Left lung (tissue), 14 donors: ENCODE measurements at places on chromosomes 11 and 22. TPM values are rescaled to one million over a fixed set of nuclear protein-coding genes. Genes with fewer than 3 reads are reported as not detected.

DNA sequence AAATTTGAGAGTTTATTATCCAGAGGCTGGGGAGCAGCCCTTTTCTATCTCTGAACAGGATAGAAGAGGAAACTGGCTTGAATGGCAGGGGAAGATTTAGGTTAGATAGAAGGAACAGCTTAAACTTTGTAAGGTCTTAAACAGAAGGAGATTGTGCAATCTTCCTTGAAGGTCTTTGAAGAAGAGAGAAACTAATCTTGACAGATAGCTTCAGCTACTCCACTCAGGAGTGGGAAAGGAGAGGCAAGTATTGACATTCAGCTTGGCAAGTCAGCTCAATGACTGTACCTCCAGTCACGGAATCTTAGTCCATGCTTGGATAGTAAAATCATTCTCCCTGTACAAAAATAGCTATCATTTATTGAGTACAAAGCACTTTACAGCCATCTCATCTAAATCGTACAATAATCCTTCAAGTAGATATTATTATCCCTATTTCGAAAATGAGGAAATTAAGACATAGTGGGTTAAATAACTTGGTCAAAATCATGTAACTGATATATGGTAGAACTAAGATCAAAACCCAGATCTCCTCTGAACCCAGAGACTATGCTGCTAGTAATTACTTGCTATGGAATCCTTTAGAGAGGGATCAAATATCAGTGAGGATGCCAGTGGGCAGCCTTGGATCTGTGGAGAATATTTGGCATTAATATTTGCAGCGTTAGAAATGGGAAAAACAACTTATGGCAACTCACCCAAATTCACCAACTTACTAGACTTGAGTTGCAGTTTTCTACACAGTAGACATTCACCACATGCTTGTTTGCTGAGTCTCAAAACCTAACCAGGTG, 14.6 kb downstream of the C11orf97 start:
- DNase-seq, result no peak
- no peak overlapping the region for H3K4me3 ChIP-seq
- no peaks in the 10 kb centered on the region for H3K4me1 ChIP-seq
- no peaks in the 10 kb centered on the region for H3K36me3 ChIP-seq

Gene FOSL1
- total RNA-seq, result 3.4 TPM

DNA sequence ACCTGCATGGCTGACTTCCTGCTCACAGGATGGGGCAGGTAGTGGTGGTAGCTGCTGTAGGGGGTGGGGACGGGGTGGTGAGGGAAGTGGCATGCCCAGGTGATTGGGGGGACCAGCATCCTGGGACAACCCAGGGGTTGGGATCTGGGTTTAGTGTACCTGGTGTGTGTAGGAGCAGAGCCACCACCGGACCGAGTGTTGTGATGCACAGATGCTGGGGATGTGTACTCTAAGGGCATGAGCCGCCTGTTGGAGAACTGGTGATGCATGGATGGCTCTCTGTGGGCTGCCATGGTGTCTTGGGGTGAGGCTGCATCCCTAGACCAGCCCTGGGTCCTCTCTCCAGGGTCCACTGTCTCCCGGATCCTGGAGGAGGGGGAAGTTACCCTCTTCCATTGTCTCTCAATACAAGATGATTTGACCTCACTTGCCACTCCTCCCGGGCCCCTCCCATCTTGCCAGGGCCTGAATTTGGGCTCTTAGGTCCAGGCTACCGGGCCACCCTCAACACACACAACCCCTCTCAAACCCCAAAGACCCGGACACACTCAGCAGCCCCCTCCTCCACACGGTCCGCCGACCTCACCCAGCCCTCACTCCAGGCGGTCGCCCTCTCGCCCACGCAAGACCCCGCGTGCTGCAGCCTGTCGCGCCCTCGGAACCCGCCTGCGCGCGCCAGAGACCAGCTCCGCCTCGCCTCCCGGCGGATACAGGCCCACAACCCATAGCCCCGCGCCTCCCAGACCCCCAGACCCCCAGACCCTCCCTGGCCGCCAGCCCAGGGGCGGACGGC, 619 bp downstream of the LRRC75B start:
- no peak overlapping the region for H3K27ac ChIP-seq
- H3K4me1 ChIP-seq, result peaks cover 6% of the 10 kb centered on the region
- peak overlapping the region; percentile 58 for H3K4me3 ChIP-seq
- no peaks in the 10 kb centered on the region for H3K36me3 ChIP-seq

Gene CD81
- total RNA-seq, result 754 TPM

GRCh38 chr11:78564490-78565467, 9.9 kb downstream of the NARS2 start:
- H3K4me3 ChIP-seq, result no peak overlapping the region
- no peak for DNase-seq
- H3K4me1 ChIP-seq, result peaks cover 40% of the 10 kb centered on the region
- H3K27me3 ChIP-seq, result no peaks in the 10 kb centered on the region
- peaks cover 30% of the 10 kb centered on the region for H3K36me3 ChIP-seq

GRCh38 chr11:123211981-123212380, 16.9 kb upstream of the CLMP start:
- H3K4me1 ChIP-seq, result no peaks in the 10 kb centered on the region
- no peak overlapping the region for H3K27ac ChIP-seq
- no peak overlapping the region for H3K4me3 ChIP-seq
- no peak for DNase-seq
- H3K27me3 ChIP-seq, result no peaks in the 10 kb centered on the region

DNA sequence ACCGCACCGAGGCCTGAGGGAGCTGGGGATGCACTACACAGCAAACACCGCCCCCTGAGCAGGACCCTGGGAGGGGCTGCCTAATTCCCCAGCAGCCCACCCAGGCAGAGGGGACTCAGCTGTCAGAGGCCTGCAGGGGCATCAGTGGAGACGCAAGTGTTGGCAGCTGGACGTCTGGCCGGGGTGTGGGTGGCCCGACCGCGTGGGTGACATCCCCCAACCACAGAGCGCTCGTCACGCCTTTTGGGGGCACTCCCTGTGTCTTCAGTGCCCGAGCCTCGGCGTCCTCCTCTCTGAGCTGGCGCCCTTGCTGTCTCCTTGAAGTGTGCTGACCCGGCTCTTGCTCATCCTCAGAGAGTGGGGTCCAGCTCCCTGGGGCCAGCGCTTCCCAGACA, 150.2 kb downstream of the BRD1 start:
- no peak overlapping the region for H3K27ac ChIP-seq
- no peak for DNase-seq
- H3K4me3 ChIP-seq, result no peak overlapping the region

DNA sequence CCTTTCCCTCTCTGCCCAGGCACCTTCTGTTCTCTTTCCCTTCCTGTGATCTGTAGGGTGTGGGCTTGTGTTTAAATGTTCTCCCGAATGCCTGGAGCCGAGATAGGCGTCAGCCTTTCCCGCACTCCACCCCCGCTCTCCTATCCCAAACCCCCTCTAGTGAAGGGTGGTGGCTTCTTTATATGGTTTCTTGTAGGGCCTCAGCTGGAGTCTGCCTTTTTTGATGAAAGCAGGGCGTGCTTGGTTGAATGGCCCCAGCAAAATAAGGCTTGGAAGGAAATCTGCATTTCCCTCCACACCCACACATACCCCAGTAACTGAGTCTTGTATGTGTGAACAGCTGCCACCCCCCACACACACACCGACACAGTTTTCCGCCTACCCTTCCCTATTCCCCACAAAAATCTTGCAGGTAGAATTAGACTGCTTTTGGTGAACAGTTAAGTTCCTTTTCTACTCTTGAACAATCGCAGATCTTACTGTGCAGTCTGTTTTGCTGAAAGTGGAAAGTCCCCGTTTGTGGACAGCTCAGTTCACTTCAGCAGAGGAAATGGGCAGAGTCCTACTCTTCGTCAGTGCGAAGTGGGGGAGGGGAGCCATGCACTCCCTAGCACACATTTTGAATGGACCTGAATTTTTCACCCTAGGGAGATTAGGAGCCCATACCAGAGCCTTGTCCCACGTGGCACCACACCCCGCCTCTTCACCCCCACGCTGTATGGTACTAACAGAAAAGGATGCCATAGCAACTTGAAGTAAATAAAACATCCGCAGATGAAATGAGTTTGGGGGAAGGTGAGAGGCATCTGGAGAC, 25.5 kb upstream of the GRK2 start:
- peak overlapping the region; percentile 93 for H3K27ac ChIP-seq
- no peaks in the 10 kb centered on the region for H3K27me3 ChIP-seq
- peaks cover 27% of the 10 kb centered on the region for H3K4me1 ChIP-seq
- no peaks in the 10 kb centered on the region for H3K36me3 ChIP-seq

DNA sequence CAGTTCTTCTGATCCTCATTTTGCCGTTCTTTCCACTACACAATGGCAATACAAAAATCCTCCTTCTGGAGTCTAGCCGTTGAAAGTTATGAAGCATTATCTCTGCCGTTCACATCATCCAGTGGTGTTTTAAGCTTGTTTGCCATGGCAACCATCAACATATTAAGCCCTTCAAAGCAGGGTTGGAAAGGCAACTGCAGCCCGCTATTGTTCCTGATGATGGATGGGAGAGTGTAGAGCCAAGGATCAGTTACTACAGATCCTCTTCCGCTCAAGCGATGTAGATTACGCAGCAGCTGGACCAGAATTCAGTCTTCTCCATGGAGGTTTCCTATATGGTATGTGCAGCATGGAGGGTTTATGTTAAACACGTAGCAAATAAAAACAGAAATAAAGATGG, 352.7 kb downstream of the NTM start:
- H3K36me3 ChIP-seq, result no peaks in the 10 kb centered on the region
- no peak for DNase-seq
- H3K27ac ChIP-seq, result no peak overlapping the region
- no peaks in the 10 kb centered on the region for H3K27me3 ChIP-seq
- no peak overlapping the region for H3K4me3 ChIP-seq

- no peaks in the 10 kb centered on the region for H3K4me1 ChIP-seq
- H3K36me3 ChIP-seq, result no peaks in the 10 kb centered on the region
- H3K27me3 ChIP-seq, result no peaks in the 10 kb centered on the region
- H3K27ac ChIP-seq, result no peak overlapping the region
- no peak for DNase-seq
Measured at GRCh38 chr11:15224466-15224865, 109.7 kb downstream of the INSC start.

GRCh38 chr11:129733981-129734380, 81.7 kb upstream of the TMEM45B start:
- H3K27me3 ChIP-seq, result no peaks in the 10 kb centered on the region

GRCh38 chr11:132814410-132814809, 717.9 kb downstream of the OPCML start:
- no peaks in the 10 kb centered on the region for H3K36me3 ChIP-seq
- H3K27ac ChIP-seq, result no peak overlapping the region
- no peak overlapping the region for H3K4me3 ChIP-seq
- no peak for DNase-seq
- no peaks in the 10 kb centered on the region for H3K27me3 ChIP-seq

Gene OR10W1
- total RNA-seq, result not detected
